Neural progenitor cell (in vitro differentiated cells): ENCODE measurements at places on chromosomes 12 and 14. TPM values are rescaled to one million over a fixed set of nuclear protein-coding genes. Genes with fewer than 3 reads are reported as not detected.

DNA sequence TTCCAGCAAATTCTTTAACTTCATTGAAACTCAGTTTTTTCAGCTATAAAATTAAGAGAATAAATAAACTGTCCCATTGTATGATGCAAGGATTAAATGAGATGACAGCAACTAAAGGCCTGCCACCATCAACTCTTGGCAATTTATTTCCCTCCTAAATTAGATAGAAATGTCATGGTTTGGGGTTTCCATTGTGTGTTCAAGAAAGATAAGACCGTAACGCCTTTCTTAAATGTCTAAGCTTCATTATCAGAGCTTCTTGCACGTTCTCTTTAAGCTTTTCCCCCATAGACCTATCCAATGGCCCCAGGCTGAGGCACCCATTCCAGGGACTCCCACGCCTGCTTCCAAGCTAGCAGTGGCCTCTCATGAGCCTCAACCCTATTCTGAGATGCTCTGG lies 281.9 kb downstream of the CACNA1C start:
- DNase-seq = no peak

- DNase-seq = no peak
Measured at GRCh38 chr14:55553791-55554190, 26.2 kb upstream of the KTN1 start.

- DNase-seq = no peak
Measured at GRCh38 chr12:70520847-70521246, 116.4 kb downstream of the PTPRB start.

- no peak for DNase-seq
Measured at GRCh38 chr12:43978556-43978955, 142.7 kb downstream of the TMEM117 start.

DNA sequence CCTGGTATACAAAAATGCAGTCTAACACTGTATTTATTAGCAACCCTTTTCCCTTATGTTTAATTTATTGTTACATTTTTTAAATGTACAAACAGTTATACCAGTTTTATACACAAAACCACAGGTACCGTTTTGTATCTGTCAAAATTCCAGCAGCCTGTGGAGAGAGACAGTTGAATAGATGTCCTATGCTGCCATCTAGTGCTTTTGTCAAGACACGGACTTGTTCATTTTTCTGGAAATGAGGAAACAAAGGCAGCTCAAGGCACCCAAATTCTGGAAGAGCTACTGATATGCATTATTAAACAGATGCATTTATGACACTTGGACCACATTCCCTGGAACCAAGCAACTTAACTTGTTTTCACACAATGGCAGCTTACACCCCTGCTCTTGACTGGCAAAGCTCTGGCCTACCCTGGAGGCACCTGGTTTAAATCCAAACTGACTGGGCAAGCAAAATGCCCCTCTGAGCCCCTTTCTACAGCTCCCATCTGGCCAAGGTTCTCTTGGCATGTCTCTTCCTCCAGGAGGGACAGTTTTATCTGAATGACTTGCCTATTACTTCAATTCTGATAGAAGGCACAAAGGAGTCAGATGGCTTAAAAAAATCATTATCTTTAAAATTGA lies 286.9 kb upstream of the PRKD1 start:
- DNase-seq = peak; percentile 72

- no peak for DNase-seq
Measured at GRCh38 chr12:48356041-48356768, 5.5 kb upstream of the ZNF641 start.

DNA sequence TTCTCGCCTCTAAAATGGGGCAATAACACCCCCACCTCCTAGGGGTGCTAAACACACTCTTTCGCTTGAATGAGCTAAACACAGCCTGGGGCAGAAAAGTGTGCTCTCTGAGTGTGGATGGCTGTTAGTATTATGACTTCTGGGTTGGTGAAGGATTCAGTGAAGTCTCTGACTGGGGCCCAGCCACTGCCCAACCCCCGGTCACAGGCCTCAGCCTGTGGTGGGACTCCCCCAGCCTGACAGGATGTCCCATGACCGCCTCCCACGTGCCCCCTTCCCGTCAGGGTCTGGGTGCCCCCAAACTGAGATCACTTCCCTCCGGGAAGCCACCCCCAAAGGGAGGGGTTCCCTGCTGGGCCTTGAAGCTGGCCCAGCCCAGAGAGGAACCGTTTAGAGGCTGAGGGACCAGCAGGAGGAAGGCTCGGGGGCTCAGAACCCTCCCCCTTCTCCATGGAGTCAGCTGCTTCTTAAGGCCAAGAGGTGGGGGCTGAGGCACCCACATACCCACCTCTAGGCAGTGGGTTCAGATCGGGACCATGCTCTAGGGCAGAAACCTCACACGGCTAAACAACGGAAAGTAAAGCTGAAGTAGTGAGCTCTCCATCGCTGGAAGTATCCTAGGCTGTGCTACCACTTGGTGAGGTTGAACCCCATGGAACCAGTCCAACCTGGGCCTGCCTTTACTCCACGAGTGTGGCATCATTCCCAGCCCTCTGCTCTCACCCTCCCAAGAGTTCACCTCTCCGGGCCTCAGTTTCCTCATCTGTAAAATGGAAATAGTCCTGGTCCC lies 13.8 kb downstream of the DTX1 start:
- DNase-seq = no peak

- DNase-seq = no peak
Measured at GRCh38 chr12:41606468-41607445, 418.6 kb downstream of the PDZRN4 start.

DNA sequence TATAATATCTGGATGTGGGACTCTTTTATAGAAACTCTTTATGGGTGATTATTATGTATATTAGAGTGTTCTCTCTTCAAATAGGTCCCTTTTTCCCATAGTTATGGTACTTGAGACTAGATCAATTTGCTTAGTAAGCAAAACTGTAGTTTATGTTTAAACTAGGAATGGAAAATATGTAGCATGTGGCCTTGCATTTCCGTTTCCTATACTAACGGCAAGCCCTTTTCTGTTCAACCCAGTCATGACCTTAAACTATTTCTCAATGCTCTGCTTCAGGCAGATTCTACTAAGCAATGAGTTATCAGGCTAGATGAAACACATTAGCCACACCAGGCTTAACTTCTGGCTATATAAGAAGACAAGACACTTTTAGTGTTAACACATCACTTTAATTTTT lies 84.6 kb downstream of the OTOGL start:
- no peak for DNase-seq

DNA sequence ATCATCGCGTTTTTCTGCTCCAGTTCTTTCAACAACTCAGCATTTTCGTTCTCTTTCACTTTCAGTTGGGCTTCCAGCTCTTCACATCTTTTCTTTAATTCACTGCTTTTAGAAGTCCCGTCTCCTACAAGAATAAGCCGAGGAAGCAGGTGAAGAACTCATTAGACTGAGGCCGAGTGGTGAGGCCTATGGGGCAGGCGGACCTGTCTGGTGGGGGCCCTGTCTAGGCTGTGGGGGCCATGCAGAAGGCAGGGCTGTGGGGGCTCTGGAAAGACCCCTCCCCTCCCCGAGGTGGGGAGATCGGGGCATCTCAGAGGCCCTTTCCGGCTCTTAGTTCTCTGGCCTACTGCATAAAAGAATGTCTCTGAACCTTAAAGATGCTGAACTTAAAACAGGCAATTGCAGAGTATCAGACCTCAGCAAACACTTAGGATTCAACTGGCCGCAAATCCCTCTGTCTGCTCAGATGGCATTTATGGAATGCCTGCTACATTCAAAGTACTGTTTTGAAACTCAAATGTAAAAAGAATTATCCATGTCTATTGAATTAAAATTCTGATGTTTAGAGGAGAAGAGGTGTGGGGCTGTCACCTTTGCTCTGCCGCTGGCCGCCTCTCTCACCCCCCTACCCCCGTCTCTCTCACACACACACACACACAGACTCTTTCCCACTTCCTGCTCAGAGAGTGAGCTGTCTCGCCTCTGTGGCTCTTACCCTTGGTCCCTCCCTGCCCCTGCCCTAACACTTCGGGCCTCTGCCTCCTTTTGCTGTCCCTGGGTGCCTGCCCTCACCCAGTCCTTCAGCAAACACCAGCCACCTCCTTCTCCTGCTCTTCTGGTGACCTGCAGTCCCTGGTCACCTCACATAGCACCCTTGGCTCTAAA lies 34.7 kb downstream of the CCDC92 start:
- DNase-seq = no peak

DNA sequence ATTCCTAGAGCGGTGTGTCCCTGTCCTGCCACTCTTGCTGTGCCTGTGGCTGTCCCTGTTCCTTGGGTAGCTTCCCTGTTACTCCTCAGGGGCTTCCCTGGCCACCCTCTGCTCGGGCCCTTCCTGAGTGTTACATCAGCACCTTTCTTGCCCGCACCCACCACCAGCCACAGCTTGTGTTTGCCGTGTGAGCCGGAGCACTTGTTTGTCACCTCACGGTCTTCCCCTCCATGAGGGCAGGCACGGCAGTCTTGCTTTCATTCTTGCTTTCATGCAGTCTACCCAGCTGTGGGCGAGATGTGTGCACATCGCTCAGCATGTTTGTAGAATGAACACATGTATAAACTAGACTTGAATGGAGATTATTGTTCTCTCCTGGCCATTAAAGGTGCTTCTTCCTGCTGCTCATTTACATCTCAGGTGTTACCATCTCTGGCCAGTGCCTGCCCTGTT lies 42.0 kb downstream of the TRAF3 start:
- DNase-seq = no peak

DNA sequence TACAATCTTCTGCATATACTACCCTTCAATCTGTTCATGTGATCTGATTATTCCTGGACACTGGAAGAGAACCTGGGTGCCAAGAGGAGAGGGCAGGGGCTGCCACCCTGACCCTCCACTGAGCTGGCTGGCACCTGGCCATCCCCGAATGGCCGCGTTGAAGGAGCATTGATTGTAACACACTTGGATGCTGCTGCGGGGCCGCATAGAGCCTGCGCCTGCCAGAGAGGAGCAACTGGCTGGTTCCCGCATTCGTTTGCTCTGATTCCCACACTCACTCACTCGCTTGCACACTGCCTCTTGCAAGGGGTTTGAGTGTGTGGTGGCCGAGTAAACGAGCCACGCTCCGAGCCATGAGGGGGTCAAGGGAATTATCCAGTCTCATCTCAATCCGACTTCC lies 32.4 kb downstream of the PSEN1 start:
- no peak for DNase-seq

GRCh38 chr12:27785882-27786570 lies 6.0 kb upstream of the MANSC4 start:
- DNase-seq = no peak

DNA sequence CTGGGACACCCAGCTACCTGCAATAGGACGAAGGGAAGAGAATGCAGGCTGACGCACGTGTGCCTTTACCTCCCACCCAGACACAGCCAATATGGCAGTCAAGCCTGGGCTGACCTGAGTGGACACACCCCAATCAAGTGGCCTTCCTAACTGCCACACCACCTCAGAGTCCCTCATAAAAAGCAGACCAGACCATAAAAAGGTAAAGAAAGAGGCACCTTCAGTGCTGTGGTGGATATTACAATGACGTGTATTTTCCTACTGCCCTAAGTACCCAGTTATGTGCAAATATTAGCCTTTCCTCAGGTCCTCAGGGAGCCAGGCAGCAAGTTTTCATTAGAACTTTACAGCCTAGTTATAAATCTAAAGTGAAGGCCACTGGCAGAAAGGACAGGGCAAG lies 75.8 kb downstream of the KCNK10 start:
- no peak for DNase-seq

- no peak for DNase-seq
Measured at GRCh38 chr12:77837876-77838291, 7.2 kb downstream of the NAV3 start.

DNA sequence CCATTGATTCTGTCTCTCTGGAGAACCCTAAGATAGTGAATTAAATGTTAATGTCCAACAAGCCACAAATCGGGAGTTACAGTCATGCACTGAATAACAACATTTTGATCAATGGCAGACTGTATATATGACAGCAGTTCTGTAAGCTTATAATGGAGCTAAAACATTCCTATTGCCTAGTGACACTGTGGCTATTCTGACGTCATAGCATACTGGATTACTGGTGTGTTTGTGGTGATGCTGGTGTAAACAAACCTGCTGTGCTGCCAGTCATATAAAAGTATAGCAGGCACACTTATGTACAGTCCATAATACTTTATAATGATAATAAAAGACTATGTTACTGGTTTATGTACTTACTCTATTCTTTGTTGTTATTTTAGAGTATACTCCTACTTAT lies 56.7 kb upstream of the BICD1 start:
- DNase-seq = no peak

DNA sequence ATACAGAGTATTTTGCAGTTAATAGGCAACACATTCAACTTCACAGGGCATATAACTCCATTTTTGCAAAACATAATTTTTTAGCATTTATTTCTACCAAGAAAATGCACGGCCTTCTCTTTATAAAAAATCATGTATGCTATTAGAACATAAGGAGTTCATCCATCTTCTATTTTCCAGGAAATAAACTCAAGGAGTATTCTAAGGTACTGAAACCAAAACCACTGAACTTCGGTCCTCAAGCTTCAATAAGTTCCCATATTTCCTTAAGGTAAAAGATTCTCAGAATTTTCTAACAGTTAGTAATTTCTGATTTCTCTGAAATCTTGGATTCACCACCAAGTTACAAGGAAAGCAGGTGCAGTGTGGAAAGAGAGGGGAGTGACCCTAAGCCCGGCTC lies 113.3 kb upstream of the DIO2 start:
- DNase-seq = no peak

DNA sequence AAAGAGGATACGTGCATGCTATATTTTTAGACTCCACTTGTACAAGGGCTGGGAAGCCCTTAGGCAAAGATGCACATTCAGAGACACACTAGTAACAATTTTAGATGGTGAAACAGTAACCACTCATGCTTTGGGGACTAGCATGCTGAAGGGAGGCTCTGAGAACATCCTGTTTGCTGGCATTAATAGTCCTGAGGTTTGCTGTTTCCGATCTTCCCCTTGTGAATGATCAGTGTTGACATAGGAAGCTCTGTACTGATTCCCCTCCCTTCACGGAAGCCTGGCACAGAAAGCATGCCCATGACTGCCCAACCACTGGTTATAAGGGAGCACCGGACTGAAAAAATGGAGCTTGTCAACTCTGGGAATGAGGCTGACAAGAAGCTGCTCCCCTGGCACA lies 164.6 kb downstream of the GCH1 start:
- no peak for DNase-seq

DNA sequence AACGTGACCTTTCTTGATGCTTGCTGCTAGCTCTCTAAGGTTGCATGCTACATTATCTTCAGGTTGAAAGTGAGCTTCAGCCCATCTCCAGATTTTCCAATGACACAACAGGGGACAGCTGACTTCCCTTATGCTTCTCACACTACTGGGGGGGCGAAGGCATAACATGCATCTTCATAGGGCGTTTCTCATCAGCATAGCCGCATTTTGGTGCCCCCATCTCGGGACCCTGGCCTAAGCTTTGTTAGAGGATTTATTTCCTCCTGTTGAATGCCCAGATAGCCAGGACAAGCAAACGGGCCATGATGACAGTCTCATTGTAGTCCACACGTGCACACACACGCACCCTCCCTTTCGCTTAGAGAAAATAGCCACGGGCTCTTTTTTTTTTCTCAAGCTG lies 30.7 kb downstream of the SSPN start:
- peak; percentile 6 for DNase-seq

The PPP1R1A gene
- 2.3 and 3.8 TPM in 2 replicates for total RNA-seq

The AQP2 gene
- total RNA-seq = not detected in 2 replicates

The CCDC196 gene
- not detected in 2 replicates for total RNA-seq

The NOS1 gene
- 0.11 and 0.19 TPM in 2 replicates for total RNA-seq

The CYP46A1 gene
- total RNA-seq = 0.77 and 1.1 TPM in 2 replicates

The MTHFD1 gene
- total RNA-seq = 49.3 and 54.5 TPM in 2 replicates

The KRT86 gene
- not detected in 2 replicates for total RNA-seq

The BDKRB1 gene
- total RNA-seq = not detected in 2 replicates

The ZNF385A gene
- 6.2 and 7.2 TPM in 2 replicates for total RNA-seq

The DDX11 gene
- total RNA-seq = 80.1 and 98.0 TPM in 2 replicates

The ETFBKMT gene
- total RNA-seq = 1.5 and 2.7 TPM in 2 replicates

The TMPRSS12 gene
- not detected in 2 replicates for total RNA-seq

The DRAM1 gene
- total RNA-seq = 1.2 and 1.3 TPM in 2 replicates

The FKBP4 gene
- 45.3 and 58.6 TPM in 2 replicates for total RNA-seq

The PZP gene
- total RNA-seq = not detected in 2 replicates

The CDH24 gene
- 15.0 and 35.9 TPM in 2 replicates for total RNA-seq
